ENCODE measurements at places on chromosomes 13 and 19.

DNA sequence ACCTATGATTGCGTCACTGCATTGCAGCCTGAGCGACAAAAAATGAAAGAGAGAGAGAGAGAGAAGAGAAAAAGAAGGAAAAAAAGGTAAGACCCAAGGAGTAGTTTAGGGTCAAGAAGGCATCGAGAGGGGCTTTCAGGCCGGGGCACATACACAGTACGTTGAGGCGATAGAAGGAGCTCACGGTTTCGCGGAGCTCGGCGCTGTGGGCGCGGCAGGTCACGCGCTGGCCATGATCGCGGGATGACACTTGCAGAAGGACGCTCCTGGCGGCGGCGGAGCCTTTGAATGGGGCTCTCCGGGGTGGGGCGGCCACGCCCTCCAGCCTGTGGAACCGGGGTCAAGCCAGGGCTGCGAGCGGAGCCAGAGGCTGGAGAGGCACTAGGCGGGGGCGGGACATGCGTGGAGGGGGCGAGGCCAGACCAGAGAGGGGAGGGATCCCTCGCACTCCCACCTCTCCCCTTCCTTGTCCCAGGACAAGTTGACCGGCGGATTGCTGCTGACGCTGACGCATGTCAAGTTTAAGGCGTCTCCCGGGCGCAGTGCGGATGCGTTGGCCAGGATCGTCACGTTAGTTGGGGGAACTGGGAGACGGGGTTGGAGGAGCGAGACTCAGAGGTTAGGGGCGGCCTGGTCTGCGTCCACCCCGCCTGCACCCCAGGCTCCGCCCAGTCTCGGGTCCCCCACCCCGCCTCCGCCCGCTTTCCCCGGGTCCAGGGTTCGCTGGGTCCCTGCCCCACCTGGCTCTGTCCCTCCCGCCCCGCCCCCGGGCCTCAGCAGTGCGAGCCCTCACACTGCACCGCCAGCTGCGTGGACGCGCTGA is 6.9 kb downstream of the NPHS1 start:
- no peak for DNase-seq

DNA sequence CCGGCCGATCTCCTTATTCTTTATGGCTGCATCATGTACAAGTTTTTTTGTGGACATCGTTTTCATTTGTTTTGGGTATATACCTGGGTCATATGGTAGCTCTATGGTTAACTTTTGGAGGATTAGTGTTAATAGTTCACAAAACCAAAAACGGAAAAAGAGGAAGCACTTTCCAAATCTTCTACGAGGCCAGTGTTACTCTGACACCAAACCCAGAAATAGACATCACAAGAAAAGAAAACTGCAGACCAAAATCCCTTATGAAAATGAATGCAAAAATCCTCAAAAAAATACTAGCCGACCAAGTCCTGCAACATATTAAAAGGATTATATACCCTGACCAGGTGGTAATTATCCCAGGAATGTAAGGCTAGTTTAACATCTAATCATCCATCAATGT is 29.8 kb downstream of the ADGRE2 start:
- no peak for DNase-seq

DNA sequence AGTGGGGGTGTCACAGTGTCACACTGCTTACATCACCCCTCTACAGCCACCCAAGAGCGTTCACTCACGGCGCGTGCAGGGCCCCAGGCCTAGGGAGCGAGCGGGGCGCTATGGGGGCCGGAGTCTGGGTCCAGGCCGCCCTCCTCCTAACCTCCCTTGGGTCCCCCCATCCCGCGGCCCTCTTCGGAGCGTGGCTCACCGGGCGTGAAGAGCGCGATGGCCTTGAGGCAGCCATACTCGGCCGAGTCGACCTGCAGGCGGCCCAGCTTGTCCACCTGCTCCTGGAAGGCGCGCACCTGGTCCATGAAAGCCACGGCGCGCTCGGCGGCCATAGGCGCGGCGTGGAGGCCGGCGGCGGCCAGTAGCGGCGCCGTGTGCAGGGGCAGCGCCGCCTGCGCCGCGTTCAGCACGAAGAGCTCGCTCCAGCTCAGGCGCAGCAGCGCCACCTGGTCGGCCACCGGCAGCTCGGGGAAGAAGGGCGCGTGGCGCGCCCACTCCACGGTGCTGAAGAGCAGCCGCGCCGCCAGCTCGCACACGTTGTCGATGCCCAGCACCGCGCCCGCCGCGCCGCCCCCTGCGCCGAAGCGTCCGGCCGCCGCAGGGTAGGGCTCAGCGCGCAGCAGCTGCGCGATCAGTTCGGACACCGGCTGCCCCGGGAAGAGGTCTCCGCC is 9.4 kb downstream of the OCEL1 start:
- DNase-seq = no peak

- DNase-seq = no peak
These were observed 10.3 kb upstream of the MEDAG start for GRCh38 chr13:30895773-30896172.

- no peak for DNase-seq
These were observed 2.5 kb upstream of the PLEKHF1 start for GRCh38 chr19:29662604-29663404.

GRCh38 chr19:18796239-18796638 is 5.1 kb upstream of the COMP start:
- no peak for DNase-seq

- DNase-seq = peak; percentile 15
These were observed 202.3 kb upstream of the KLHL1 start for GRCh38 chr13:70310396-70311119.

DNA sequence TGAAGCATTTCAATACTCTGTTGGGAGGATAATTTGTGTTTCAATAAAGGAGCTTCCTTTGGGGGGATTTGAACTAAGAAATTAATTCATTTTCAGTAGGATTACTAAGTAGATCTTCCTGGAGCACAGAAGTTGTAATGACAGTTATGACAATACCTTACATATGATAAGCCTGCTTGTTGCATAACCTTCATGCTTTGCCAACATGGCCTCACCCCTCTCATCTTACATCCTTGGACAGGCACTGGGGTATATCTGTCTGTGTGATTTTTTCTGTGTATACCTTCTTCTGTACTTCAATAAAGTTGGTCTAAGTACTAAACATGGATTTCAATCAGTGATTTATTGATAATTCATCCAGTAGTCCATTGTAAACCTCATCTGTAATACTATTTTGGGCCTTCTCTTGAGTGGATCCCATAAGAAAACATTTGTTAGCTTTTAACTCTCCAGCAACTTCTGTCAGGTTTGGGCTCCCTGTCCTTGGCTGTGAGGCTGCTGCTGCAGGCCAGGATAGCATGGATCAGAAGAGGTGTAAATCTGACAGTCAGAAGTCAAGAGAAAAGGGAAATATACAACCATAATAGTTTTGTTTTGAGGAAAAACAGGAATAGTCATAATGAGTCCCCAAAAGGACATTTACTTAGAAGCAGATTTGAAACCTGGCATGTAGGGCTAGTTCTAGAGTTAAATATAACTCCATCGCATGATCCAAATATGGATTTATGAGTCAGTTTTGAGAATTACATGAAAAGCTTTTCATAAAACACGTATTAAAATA is 422.2 kb downstream of the KLF5 start:
- DNase-seq = no peak

- DNase-seq = no peak
These were observed 484.6 kb downstream of the OLFM4 start for GRCh38 chr13:53513226-53513625.

GRCh38 chr19:5680084-5680436 is 256 bp downstream of the MICOS13 start:
- no peak for DNase-seq

GRCh38 chr19:14775869-14776586 is 2.3 kb downstream of the ADGRE2 start:
- no peak for DNase-seq

- DNase-seq = no peak
These were observed 6.0 kb upstream of the TNFSF11 start for GRCh38 chr13:42567906-42568305.

- peak; percentile 18 for DNase-seq
These were observed 27.7 kb upstream of the MBNL2 start for GRCh38 chr13:97194479-97194878.

- no peak for DNase-seq
These were observed 45.1 kb upstream of the SPRY2 start for GRCh38 chr13:80386002-80386401.

DNA sequence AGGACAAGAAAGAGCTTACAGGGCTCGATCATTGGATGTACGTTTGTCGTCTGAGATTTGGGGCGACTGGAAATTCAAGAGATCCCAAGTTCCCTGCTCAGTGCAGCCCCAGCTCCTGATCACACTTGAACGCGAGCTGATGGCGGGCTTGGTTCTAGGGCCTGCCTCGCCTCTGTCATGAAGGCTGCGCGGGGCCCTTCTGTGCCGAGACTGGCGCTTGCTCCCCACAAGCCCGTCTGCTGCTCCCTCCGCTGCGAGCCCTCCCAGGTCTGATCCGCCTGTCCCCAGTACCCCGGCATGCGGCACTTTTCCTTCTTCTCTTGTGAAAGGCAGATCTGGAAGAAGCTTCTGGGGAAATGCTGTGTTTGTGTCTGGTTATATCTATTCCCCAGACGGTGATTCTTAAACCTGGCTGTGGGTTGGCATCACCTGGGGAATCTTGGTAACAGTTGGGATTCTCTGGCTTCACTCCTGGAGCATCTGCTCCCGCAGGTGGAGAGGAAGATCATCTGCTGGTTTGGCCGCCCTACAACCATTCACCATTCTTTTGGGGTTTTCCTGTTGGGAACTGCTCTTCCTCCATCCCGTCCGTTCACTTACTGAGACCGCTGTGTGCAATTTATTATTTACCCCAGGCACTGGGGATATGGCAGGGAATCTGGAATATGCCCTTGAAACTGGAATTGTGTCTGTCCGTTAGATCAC is 43.6 kb downstream of the SIPA1L3 start:
- no peak for DNase-seq

Measured in NT2/D1 (cell line).